ENCODE measurements at places on chromosomes 6 and 20.

DNA sequence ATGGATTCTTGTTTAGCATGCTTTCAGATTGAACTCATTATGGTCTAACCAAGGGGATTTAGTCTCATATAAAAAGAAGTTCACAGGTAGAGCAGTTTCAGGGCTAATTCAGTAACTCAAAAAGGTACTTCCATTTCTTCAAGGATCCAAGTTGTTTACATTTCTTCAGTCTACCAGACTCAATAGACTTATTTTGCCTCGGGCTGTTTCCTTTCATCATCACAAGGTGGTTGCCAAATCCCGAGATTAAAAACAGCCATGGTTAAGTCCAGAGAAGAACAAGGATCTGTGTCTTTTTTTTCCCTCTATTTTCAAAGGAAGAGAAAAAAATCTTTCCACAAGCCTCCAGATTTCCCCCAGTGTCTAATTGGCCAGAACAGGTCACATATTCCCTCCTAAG, 69.8 kb upstream of the SNX9 start:
- no peaks in the 10 kb centered on the region for H3K27me3 ChIP-seq
- DNase-seq = no peak
- H3K4me1 ChIP-seq = peaks cover 29% of the 10 kb centered on the region
- no peak overlapping the region for H3K4me3 ChIP-seq
- peak overlapping the region; percentile 1 for H3K27ac ChIP-seq

DNA sequence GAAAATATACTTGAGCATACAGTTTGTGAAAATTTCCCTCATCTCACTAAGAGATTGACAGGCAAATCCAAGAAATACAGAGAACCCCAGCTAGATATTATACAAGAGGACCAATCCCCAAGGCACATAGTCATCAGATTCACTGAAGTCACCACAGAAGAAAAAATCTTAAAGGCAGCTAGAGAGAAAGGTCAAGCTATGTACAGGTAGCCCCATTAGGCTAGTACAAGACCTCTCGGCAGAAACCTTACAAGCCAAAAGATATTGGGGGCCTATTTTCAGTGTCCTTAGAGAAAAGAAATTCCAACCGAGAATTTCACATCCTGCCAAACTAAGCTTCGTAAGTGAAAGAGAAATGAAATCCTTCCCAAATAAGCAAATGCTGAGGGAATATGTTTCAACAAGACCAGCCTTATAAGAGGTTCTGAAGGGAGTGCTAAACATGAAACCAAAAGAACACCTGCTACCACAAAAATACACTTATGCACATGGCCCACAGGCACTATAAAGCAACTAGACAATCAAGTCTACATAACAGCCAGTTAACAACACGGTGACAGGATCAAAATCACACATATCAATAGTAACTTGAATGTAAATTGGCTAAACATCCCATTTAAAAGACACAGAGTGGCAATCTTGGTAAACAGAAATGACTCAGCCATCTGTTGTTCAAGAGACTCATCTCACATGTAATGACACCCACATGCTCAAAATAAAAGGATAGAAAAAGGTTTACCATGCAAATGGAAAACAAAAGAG, 96.3 kb downstream of the FHL5 start:
- H3K27ac ChIP-seq = no peak overlapping the region
- no peaks in the 10 kb centered on the region for H3K27me3 ChIP-seq
- no peak overlapping the region for H3K4me3 ChIP-seq
- no peak for DNase-seq
- H3K4me1 ChIP-seq = no peaks in the 10 kb centered on the region
- no peaks in the 10 kb centered on the region for H3K36me3 ChIP-seq

DNA sequence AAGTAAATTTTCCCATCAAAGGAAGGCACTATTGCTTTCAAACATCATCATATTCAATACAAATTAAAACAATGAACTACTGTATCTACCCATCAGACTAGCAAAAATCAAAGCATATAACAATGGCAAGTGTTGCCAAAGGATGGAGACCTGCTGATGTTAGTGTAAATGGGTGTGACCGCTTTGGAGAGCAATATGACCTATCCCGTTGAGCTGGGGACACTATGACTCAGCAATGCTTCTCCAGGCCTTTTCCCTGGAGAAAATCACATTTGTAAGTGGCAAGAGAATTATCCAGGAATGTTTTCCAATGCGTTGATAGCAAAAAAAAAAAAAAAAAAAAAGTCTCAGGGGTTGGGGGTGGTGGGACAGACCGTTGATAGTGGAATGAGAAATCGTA, 46.1 kb downstream of the PHACTR3 start:
- H3K36me3 ChIP-seq = no peaks in the 10 kb centered on the region
- H3K4me3 ChIP-seq = no peak overlapping the region
- H3K27ac ChIP-seq = no peak overlapping the region

GRCh38 chr6:11732036-11732631, 46.5 kb downstream of the ADTRP start:
- H3K4me3 ChIP-seq = no peak overlapping the region
- H3K27me3 ChIP-seq = no peaks in the 10 kb centered on the region
- no peaks in the 10 kb centered on the region for H3K4me1 ChIP-seq
- no peak overlapping the region for H3K27ac ChIP-seq

GRCh38 chr6:37570482-37571133, 70.9 kb upstream of the CCDC167 start:
- no peaks in the 10 kb centered on the region for H3K36me3 ChIP-seq
- H3K27me3 ChIP-seq = no peaks in the 10 kb centered on the region
- no peaks in the 10 kb centered on the region for H3K4me1 ChIP-seq
- no peak overlapping the region for H3K4me3 ChIP-seq
- DNase-seq = peak; percentile 35

DNA sequence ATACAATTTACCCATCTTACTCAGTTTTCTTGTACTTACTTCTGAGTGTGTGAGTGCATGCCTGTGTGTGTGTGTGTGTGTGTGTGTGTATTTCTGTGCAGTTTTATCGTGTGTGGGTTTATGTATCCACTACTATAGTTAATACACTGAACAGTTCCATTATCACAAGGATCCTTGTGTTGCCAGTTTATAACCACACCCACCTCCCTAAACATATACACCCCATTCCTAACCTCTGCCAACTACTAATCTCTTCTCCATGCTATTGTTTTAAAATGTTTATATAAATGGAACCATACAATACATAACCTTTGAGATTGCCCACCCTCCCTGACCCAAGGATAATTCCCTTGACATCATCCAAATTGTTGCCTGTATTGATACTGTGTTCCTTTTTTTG, 18.7 kb downstream of the POFUT1 start:
- H3K4me3 ChIP-seq = no peak overlapping the region
- no peak for DNase-seq
- peaks cover 44% of the 10 kb centered on the region for H3K36me3 ChIP-seq
- no peaks in the 10 kb centered on the region for H3K27me3 ChIP-seq
- no peaks in the 10 kb centered on the region for H3K4me1 ChIP-seq

DNA sequence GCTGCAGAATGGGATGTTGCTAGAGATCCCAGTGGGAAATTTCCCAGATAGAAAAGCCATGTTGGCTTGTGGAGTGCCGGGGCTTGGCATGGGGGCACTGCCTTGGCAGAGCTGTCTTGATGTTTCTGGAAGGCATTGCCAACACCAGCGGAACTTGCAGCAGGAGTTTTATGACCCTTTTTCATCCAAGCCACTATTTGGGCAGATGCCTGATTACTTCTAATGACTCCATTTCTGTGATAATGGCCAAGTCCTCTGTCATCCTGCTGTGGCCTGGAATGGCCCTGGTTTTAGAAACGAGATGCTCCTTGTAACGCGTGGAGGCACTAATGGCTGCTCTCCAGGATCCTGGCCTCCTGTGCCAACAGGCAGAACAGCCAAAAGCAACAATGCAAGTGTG, 229.0 kb downstream of the ZNF217 start:
- H3K27me3 ChIP-seq = no peaks in the 10 kb centered on the region
- DNase-seq = no peak
- no peak overlapping the region for H3K27ac ChIP-seq
- H3K36me3 ChIP-seq = no peaks in the 10 kb centered on the region
- no peak overlapping the region for H3K4me3 ChIP-seq

DNA sequence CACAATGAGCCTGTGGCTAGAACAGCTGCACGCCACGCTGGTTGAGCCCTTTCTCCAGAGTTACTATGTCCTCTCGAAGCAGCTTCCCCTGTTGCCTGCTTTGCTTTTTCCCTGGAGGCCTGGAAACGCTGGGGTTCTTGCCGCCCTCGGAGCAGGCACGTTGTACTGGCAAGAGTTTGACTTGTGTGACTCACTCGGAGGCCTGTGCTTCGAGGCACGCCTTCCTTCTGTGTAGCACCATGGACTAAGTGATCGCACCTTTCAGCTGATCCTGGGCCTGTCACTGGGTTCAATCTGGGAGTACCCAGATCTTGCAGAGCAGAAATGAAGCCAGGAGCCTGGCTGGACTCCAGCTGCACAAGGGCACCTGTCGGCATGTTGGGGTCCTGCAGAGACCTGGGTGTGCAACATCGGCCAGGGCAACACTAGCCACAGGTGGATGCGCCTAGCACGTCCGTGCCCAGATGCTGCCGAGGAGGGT, 5.2 kb downstream of the INSM1 start:
- no peak overlapping the region for H3K4me3 ChIP-seq
- H3K27ac ChIP-seq = no peak overlapping the region

GRCh38 chr6:45901767-45902650, 113.7 kb downstream of the CLIC5 start:
- no peak overlapping the region for H3K27ac ChIP-seq
- H3K27me3 ChIP-seq = no peaks in the 10 kb centered on the region
- H3K4me1 ChIP-seq = peaks cover 28% of the 10 kb centered on the region

DNA sequence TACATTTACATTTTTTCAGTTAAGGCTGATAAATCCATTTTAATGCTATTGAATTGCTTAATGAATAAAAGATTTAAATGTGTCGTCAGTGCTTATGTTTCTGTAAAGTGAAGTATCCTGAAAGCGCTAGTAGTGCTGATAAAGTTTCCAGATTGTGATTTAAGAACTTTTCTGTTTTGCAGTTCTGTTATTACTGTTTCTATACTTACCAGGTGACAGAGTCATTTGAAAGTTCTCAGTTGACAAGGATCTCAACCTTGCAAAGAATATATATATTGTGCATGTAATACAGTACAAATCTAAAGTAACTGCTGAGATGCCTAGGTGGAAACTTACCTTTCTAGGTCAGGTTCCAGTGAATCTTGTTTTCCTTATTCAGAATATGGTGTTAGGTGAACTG, 201.8 kb downstream of the ARID1B start:
- H3K4me1 ChIP-seq = peaks cover 64% of the 10 kb centered on the region
- no peaks in the 10 kb centered on the region for H3K36me3 ChIP-seq
- no peak overlapping the region for H3K27ac ChIP-seq
- H3K4me3 ChIP-seq = no peak overlapping the region
- no peaks in the 10 kb centered on the region for H3K27me3 ChIP-seq

GRCh38 chr6:26124781-26125685, 37.8 kb downstream of the HFE start:
- peak overlapping the region; percentile 88 for H3K27ac ChIP-seq
- DNase-seq = no peak
- H3K4me3 ChIP-seq = peak overlapping the region; percentile 94
- H3K36me3 ChIP-seq = peaks cover 4% of the 10 kb centered on the region

DNA sequence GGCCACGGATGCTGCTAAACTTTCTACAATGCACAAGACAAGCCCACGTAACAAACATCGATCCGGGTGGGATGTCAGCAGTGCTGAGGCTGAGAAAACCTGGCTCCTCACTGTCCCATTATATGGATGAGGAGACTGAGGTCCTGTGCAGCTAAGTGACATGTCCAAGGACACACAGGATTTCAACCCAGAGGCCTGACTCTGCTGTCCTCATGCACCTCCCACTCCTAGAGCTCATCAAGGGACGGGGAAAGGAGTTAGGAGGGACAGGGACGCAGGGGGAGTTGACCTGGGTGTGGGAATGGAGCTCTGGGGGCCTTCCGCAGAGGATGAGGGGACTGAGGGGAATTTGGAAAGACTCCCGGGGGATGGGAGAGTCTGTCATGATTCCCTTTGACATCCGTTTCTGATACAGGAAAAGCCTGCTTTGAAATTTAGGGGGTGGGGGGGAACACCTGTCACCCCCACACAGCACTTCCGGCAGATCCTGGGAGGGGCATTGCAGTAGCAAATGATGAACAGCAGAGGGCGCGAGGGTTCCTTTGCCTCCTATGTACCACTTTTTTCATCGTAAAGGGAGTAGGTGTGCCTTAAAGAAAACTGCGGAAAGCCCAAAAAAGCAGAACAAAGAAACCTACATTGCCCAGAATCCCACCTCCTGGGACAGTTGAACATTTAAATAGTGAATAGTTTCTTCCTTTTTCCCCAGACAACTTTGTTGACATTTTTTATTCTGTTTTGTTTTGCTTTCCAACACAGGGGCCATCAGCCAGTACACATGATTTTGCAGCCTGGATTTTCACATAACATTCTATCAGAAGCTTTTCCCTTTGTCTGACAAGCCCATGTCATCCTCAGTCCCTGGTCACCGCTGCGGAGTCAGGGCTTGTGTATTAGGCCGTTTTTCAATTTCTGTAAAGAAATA, 48.6 kb downstream of the SLC2A10 start:
- no peaks in the 10 kb centered on the region for H3K4me1 ChIP-seq
- no peaks in the 10 kb centered on the region for H3K27me3 ChIP-seq
- peak; percentile 81 for DNase-seq
- no peak overlapping the region for H3K4me3 ChIP-seq

- H3K36me3 ChIP-seq = no peaks in the 10 kb centered on the region
- no peaks in the 10 kb centered on the region for H3K4me1 ChIP-seq
- H3K27ac ChIP-seq = no peak overlapping the region
- H3K4me3 ChIP-seq = no peak overlapping the region
These were observed 178.4 kb upstream of the SUPT3H start for GRCh38 chr6:45555981-45556771.

DNA sequence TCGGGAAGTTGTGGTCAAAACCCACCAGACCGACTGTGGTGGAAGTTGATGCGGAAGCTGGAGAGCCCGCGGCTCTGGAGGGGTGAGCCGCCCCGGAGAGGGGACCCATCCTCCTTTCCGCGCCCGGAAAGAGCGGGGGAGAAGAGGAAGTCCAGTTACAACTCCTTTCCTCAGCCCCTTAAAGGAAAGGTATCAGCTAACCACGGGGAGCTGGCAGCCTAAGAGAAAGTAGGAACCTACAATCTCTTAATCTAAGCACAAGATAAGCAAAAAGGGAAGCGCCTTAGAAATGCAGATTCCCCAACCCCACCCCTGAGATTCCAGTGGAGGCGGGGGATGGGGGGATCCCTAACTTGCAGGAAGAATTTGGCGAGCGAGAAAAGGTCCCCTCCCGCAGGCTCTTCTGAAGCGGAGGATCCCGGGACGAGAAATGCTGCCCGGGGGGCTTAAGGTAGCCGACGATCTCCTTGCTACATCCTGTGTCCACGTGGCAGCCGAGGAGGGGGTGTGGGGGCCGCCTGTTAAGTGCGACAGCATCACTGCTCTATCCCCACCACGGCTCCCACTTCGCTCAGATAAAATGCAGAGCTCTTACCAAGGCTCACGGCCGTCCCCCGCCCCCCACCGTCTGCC, 87.5 kb downstream of the ZFP64 start:
- DNase-seq = peak; percentile 85
- H3K36me3 ChIP-seq = no peaks in the 10 kb centered on the region
- peaks cover 27% of the 10 kb centered on the region for H3K4me1 ChIP-seq
- peaks cover 78% of the 10 kb centered on the region for H3K27me3 ChIP-seq

Data from GM23338 (cell line).